ENCODE measurements at places on chromosomes 5 and 9.

GRCh38 chr5:142785206-142785605 is 15.0 kb downstream of the ARHGAP26 start:
- no peak for DNase-seq

GRCh38 chr5:144548936-144549335 is 378.3 kb downstream of the KCTD16 start:
- no peak for DNase-seq

GRCh38 chr5:119275601-119276173 is 80.1 kb upstream of the TNFAIP8 start:
- DNase-seq = peak; percentile 55

GRCh38 chr9:120538339-120538738 is 41.6 kb downstream of the CDK5RAP2 start:
- DNase-seq = no peak

- no peak for DNase-seq
Measured at GRCh38 chr9:119588874-119589744, 219.9 kb upstream of the BRINP1 start.

GRCh38 chr5:83724935-83725334 is 4.3 kb upstream of the HAPLN1 start:
- no peak for DNase-seq

All from CD14-positive monocyte (primary cell).